ENCODE measurements at places on chromosomes 7 and 10.
A peak's percentile ranks its signal among the peaks of the same experiment; 100 is the strongest.

GRCh38 chr7:45400680-45401079 is 173.5 kb upstream of the ADCY1 start:
- DNase-seq: no peak

DNA sequence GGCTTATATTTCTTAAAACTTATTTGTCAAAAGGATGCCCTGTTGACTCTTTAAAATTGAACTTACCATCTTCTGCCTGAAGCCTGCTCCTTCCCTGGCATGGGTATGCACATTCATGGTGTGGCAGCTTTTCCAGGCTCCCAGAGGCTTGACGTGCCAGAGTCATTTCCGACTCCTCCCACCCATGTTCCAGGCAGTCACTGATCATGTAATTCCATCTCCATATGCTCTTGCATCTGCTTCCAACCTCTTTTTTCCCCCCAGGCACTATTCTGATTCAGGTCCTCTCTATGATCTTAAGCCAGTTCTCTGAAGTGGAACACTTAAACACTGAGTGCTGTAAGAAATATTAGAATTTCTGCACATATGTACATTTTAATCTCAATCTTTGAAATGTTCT is 82.2 kb downstream of the CFAP58 start:
- no peak for DNase-seq

DNA sequence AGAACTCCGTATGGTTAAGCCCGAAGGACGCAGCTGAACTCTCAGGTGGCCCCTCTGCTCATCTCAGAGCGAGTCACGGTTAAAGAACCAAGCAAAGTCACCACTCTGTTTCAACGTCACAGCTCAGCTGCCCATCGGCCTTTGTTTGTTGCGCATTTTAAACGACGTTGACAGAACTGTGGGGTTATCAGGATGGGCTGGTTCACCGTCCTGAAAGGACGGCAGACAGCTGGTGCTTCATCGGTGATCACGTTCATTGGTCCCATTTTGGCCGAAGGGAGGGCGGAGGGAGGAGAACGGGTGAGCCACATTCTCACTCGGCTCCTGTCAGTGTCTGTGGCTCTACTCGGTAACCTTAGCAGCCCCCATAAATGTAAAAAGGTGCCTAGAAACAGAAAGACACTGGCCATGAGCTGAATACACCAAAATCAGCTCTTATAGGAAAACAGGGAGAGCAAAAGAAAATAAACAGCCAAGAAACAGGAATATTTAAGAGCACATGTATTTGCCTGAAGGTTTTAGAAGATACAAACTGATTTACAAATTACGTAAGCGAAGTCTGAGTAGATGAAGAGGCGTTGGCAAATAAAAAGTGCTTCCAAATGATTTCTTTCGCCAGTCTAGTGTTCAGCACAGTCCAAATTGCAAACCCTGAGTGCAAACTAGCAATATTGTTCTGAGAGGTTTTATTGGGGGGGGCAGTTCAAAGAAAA is 8.4 kb downstream of the PRKAG2 start:
- no peak for DNase-seq

- no peak for DNase-seq
Observed at GRCh38 chr10:99527526-99528493, 4.9 kb upstream of the NKX2-3 start.

- no peak for DNase-seq
Observed at GRCh38 chr10:68103261-68103878, 5.9 kb upstream of the MYPN start.

- no peak for DNase-seq
Observed at GRCh38 chr7:137694405-137694804, 152.4 kb downstream of the DGKI start.

- DNase-seq: no peak
Observed at GRCh38 chr7:70744492-70744891, 387.5 kb upstream of the GALNT17 start.

GRCh38 chr10:18409599-18410397 is 241.6 kb downstream of the NSUN6 start:
- no peak for DNase-seq

GRCh38 chr7:42726066-42726785 is 185.6 kb downstream of the C7orf25 start:
- no peak for DNase-seq

DNA sequence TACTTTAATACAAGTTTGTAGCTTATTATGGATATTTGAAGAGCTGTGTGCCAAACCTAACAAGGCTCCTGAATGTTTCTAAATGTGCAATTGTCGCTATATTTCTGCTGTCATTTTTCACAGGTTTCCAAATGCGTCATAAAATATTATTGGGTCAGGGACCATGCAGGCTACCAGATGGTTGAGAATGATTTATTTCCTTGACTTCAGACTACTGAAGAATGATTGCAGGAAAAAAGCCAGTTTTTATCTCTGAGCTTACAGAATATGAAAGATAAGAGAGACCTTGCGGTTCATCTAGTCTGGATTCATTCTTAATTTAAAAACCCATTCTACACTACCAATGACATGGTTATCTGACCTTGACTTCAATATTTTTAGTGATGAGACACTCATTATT is 55.2 kb downstream of the TSPAN12 start:
- no peak for DNase-seq

GRCh38 chr10:49539320-49539885 is 482 bp upstream of the ERCC6 start:
- DNase-seq: no peak

GRCh38 chr7:156609010-156609877 is 31.3 kb upstream of the RNF32 start:
- no peak for DNase-seq

GRCh38 chr10:58518775-58519174 is 6.1 kb downstream of the BICC1 start:
- no peak for DNase-seq

DNA sequence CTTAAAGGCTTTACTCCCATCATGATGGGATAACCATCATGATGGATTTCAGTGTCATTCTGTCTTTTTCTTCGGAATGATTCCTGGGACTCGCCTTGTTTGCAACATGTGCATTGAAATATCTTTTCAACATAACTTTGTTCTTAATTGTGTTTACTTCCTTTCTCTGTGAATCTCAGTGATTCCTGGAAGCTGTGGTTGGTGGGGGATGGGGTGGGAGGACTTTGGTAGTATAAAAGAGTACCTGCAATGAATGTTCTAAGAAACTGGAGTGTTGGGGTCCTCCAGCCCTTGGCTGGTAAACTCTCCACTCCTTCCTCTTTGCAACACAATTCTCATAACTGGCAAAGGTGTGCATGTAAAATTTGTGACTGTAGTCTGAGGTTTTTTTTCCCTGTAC is 11.5 kb upstream of the SH2D4B start:
- no peak for DNase-seq

GRCh38 chr10:33005322-33006301 is 47.6 kb upstream of the ITGB1 start:
- DNase-seq: peak; percentile 29

DNA sequence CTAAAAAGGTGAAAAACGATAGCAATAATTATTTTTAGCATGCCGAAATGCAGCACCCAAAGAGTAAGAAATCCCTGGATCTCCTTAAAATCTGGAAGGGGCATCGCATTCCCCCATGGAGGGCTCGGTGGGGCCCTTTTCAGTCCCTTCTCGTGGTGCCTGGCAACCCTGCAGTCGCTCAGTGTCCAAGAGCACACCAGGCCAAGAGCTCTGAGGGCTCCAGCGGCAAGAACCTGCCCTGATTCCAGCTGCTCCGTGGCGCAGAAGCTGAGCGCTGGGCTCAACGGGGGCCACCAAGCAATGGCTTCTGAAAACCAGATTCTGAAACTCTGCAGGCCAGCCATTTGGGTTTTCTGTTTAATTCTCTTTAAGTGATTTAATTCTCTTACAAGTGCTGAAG is 131.2 kb downstream of the PRKAG2 start:
- DNase-seq: no peak

DNA sequence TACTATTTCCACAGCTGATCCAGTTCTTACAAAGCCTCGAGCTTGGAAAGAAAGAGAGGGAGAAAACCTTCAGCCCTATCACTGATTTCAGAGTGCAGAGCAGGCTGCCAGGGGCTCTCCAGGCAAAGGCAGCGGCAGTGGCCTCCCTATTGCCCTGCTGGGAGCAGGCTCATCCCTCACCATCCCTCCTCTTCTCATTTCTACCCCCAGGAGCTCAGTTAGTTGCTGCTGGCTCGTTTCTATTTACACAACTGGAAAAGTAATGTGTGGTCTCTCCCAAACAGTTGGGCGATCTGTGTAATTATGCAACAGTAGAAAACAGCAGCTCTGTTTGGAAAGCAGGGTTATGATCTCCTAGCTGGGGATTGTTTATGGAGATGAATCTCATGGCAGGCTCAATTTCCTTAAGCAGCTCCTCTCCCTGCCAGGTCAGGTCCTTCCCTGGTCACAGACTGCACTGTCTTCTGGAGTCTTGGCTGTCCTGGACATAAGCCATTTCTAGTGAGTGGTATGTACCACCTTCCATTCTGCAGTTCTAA is 28.7 kb upstream of the TNS3 start:
- DNase-seq: no peak

- DNase-seq: no peak
Observed at GRCh38 chr7:142908921-142909890, 23.7 kb upstream of the TRPV6 start.

- DNase-seq: no peak
Observed at GRCh38 chr10:93404048-93404354, 78.1 kb downstream of the MYOF start.

DNA sequence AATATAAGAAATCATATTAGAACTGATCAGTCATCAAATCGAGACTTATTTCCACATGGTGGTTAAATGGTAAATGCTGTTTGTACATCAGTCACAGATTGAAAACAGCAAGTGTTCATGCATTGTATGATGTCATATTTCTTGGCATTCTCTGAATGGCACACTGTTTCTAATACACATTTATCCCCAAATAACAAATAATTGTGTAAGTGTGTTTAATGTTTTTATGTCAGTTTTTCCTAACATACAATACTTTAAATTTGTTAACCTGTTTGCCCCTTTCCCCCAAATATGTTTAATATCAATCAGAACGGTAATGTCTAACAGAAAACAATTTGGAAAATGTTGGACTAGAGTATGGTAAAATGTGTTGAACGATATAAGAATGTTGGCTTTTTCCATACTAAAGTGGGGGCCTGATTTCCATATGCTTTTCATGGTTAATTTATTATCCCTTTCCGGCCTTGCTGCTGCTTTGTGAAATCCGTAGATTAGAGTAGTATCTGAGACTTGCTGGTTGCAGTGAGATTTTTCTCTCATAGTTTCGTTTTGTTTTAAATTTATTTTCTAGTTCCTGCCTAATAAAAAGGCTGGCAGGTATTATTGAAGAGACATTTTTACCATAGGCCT is 23.7 kb downstream of the RAB18 start:
- DNase-seq: no peak

Measured in activated CD8-positive, alpha-beta memory T cell treated with anti-CD3 and anti-CD28 coated beads for 1 hour (primary cell).